ENCODE measurements at places on chromosomes 7 and 10.

- no peak overlapping the region for H3K27ac ChIP-seq
- peaks cover 8% of the 10 kb centered on the region for H3K36me3 ChIP-seq
- DNase-seq, result no peak
- H3K4me3 ChIP-seq, result no peak overlapping the region
These were observed 96.8 kb downstream of the ZMYND11 start for GRCh38 chr10:232061-232460.

DNA sequence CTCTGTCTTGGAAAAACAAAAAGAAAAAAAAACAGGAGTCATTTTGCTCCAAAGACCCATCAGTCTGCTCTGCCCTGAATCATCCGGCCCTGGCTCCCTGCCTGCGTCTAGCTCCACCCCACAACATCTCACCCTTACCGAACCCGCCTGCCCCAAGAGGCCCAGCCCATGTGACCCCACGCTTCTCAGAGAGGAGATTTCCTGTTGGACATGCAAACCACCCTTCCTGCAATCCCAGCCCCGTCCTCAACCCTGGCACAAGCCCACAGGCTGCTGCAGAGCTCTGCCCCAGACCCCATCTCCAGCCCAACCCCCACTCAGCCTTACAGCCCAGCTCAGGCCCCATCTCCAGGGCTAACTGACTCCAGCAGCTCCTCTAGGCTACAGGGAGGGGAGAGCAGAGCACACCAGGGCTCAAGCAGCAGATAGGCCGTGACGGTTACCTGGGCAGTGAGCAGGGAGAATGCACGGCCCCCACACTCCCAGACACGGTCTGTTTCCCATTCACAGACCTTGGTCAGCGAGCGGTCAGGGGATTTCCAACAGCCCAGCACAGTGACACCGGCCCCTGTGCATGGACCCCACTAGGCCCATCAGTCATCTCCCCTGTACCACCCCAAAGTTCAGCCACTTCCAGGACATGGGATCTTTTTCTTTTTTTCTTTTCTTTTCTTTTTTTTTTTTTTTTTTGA is 69.9 kb upstream of the GTF2I start:
- peak overlapping the region; percentile 7 for H3K4me3 ChIP-seq
- H3K27me3 ChIP-seq, result no peaks in the 10 kb centered on the region
- H3K36me3 ChIP-seq, result peaks cover 5% of the 10 kb centered on the region

DNA sequence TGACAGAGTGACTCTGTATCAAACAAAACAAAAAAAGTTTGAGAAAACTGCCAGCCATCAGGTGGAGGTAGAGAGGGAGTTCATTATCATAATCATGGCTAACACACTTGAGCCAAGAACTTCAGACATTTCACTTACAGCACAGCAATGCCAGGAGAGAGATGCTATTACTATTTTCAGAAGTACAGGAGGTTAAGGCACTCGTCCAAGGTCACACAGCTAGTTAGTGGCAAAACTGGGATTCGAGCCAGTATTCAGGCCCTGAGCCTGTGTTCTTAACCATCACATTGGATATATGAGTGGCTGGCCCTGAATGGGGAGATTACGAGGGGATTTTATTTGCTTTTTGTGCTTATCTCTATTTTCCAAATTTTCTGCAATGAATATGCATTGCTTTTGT is 24.8 kb upstream of the UNC5B start:
- no peak for DNase-seq
- H3K4me1 ChIP-seq, result peaks cover 3% of the 10 kb centered on the region
- H3K27ac ChIP-seq, result no peak overlapping the region
- H3K27me3 ChIP-seq, result peaks cover 15% of the 10 kb centered on the region

GRCh38 chr10:91525896-91526712 is 106.8 kb downstream of the PPP1R3C start:
- H3K27ac ChIP-seq, result no peak overlapping the region
- H3K4me3 ChIP-seq, result no peak overlapping the region
- DNase-seq, result no peak
- no peaks in the 10 kb centered on the region for H3K4me1 ChIP-seq
- H3K36me3 ChIP-seq, result no peaks in the 10 kb centered on the region

DNA sequence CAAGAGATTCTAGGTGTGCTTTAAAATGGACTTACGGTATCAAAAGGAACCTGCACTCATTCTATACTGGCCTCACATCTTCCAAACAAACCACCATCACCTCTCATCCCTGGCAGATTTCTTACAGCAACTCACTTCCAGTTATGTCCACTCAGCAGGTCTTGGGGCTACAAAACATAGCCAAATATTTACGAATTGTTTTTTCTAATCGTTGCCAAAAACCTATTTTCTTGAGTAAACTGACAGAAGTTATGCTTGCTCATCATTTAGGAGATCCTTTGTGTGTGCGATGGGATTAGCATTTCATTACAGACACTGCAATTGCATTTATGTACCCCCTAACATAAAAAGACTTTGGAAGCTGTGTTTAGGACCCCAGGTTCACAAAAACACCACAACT is 2.7 kb downstream of the KCNMA1 start:
- peaks cover 26% of the 10 kb centered on the region for H3K4me1 ChIP-seq
- peak overlapping the region; percentile 95 for H3K4me3 ChIP-seq
- DNase-seq, result no peak
- H3K27me3 ChIP-seq, result peaks cover 28% of the 10 kb centered on the region

GRCh38 chr7:52695973-52696595 is 339.3 kb upstream of the POM121L12 start:
- peak overlapping the region; percentile 66 for H3K27ac ChIP-seq
- H3K27me3 ChIP-seq, result peaks cover 2% of the 10 kb centered on the region
- H3K4me1 ChIP-seq, result peaks cover 11% of the 10 kb centered on the region

DNA sequence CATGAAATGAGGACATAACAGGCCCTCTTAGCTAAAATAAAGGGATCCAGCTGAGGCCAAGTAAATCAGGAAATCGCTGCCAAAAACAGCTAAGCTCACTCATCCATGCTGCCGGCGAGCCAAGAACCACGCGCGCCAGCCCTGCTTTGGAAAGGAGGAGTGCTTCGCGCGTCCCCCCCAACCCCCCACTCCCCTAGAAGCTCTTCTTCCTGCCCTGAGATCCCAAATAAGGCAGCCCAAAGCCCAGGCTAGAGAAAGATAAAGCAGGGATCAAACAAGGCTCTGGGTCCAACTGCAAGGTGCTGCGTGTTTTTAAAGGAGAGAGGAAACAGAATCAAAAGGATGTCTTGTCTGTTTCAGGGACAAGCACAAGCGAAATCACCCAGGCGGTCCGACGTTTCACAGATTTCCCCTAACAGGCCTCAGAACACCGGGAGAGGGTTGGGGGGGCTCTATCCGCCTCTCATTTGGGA is 168.3 kb upstream of the AUTS2 start:
- DNase-seq, result peak; percentile 28
- H3K4me3 ChIP-seq, result peak overlapping the region; percentile 4
- H3K27ac ChIP-seq, result peak overlapping the region; percentile 82
- H3K36me3 ChIP-seq, result no peaks in the 10 kb centered on the region

DNA sequence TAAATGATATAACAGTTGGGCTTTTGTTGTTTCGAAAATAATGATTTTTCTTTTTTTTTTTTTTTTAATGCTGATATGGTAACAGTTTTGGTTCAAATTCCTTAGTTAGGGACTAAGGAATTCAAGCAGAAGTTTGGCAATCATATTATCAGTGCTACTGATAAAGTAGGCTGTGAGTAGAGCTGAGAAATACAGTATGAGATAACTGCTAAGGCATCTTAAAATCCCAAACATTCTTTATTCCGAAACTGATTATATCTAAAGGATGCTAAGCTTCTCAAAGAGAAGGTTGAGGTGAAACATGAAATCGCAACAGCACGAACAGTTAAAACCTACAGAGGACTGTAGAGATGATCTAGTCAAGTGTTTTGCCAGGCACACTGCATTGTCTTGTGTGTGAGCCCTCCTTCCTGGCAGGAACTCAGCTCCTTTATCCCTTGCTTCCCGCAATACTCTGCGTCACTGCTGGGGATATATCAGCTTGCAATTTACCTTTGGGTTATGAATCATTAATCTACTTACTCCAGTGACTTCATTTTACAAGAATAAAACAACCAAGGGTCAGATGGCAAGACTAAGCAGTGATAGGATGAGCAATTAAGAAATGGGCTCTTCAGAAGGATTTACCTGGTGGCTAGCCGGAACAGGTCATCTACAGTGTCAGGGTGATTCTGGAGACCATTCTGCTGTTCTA is 36.7 kb downstream of the IRF5 start:
- no peak for DNase-seq
- H3K4me3 ChIP-seq, result no peak overlapping the region
- peaks cover 52% of the 10 kb centered on the region for H3K36me3 ChIP-seq
- peak overlapping the region; percentile 64 for H3K27ac ChIP-seq

GRCh38 chr10:112512294-112512693 is 65.3 kb downstream of the VTI1A start:
- no peak overlapping the region for H3K4me3 ChIP-seq
- no peaks in the 10 kb centered on the region for H3K27me3 ChIP-seq
- H3K36me3 ChIP-seq, result peaks cover 9% of the 10 kb centered on the region
- no peak for DNase-seq
- H3K27ac ChIP-seq, result no peak overlapping the region
- H3K4me1 ChIP-seq, result peaks cover 24% of the 10 kb centered on the region

- H3K4me3 ChIP-seq, result peak overlapping the region; percentile 4
- H3K36me3 ChIP-seq, result peaks cover 19% of the 10 kb centered on the region
- H3K27me3 ChIP-seq, result no peaks in the 10 kb centered on the region
- no peak for DNase-seq
- peak overlapping the region; percentile 98 for H3K27ac ChIP-seq
These were observed 181.4 kb downstream of the ARID5B start for GRCh38 chr10:62082729-62083411.

DNA sequence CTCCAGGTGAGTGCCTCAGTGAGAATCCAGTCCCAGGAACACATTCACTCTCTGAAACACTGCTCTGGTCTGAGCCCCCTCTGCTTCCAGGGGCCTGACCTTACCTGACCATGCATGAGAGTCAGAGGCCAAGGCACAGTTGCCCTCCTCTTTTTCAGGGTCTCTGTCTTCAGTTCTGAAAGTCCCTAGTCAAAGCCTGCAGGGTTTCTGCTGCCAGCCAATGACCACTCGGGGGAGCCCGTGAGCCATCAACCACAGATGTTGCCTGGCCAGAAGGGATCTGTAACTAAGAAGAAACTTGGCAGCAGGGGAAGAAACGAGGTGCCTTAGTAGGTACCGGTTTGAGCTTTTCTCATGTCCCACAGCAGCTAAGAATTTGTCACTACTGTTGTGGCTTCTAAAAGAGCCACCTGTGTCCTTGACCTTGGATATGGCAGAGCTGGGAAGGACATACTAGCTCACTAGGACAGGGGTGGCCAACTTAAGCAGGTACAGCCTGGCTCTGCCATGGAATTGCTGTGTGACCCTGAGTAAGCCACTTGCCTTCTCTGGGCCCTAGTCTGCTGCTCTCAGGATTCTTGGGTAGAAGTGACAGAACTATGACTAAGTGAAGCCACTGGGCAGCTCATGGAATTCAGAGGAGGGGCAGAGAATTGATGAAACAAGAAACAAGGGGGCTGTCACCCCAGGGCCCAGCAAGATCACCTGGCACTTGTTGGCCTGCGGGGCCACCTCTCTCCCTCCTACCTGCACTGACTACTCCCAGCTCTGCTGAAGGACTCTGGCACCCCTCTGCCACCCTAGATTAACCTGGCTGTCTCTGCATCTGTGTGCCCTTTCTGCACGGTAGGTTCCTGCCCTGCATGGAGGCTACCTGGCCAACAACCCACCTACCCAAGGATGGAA is 83.8 kb upstream of the GPR26 start:
- H3K36me3 ChIP-seq, result no peaks in the 10 kb centered on the region
- H3K4me3 ChIP-seq, result no peak overlapping the region
- DNase-seq, result peak; percentile 90
- H3K4me1 ChIP-seq, result peaks cover 4% of the 10 kb centered on the region
- peaks cover 79% of the 10 kb centered on the region for H3K27me3 ChIP-seq

Data from mesothelial cell of epicardium (in vitro differentiated cells).